ENCODE measurements at places on chromosomes 13 and 19.

DNA sequence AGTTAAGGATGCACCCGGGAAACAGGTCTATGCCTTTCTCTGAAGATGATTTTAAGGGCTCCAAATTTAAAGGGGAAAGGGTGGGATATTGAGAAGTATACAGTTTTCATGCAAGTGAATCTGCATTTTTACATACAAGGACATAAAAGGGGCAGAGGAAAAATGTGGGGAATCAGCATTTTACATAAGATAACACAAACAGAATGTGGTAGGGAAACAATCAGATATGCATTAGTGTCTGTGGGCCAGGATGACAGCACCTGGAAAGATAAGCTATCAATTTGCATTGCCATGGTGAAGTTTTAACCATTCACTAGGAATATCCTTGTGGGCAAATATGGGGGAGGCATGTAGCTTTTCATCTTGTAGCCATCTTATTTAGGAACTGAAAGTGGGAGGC, 24.1 kb downstream of the IGFL3 start:
- no peak for DNase-seq

- DNase-seq = no peak
Measured at GRCh38 chr19:10335352-10335985, 2.1 kb upstream of the RAVER1 start.

- no peak for DNase-seq
Measured at GRCh38 chr13:45885194-45885593, 33.6 kb upstream of the SIAH3 start.

DNA sequence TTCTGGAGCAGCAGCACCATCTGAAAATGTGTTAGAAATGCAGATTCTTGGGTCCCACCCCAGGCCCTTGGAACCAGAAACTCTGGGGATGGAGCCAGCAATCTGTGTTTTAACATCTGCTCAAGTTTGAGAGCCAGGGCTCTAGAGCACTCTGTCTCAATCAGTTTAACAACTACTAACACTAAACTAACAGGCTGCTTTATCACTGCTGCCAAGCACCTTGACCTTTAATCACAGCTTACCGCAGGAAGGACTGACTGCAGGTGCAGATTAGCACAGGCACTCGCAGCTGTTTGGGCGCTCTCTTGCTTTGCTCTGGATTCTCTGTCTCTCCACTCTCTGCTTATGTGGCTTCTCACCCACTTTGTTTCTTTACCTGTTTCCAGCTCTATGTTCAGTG, 163.5 kb downstream of the MTUS2 start:
- no peak for DNase-seq

DNA sequence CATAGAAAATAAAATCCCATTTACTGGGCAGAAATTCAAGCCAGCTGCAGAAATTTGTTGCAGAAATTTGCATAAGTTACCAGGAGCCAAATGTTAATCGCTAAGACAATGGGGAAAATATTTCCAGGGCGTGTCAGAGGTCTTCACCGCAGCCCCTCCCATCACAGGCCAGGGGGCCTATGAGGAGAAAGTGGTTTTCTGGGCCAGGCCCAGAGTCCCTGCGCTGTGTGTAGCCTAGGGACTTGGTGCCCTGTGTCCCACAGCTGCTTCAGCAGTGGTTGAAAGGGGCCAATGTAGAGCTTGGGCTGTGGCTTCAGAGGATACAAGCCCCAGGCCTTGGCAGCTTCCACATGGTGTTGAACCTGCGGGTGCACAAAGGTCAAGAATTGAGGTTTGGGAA, 278.9 kb upstream of the PCDH9 start:
- no peak for DNase-seq

GRCh38 chr19:28234637-28235036, 978.3 kb downstream of the UQCRFS1 start:
- peak; percentile 58 for DNase-seq

DNA sequence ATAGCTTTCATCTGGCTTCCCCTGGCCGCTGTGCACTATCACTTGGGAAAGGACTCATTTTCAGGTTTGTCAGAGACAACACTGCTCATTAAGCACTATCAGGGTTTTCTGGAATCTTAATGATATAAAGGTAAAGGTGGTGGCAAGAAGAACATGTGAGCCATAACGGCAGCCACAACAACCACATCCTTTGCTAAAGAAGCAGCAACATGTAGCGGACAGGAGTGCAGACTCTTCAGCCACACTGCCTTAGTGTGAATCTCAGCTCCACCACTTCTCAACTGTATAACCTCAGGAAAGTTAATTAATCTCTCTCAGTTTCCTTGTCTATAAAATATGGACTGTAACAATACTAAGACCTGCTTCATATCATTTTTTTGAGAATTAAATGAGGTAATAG, 24.1 kb upstream of the MIR17HG start:
- no peak for DNase-seq
